ENCODE measurements at places on chromosomes 2 and 18.
A peak's percentile ranks its signal among the peaks of the same experiment; 100 is the strongest.

DNA sequence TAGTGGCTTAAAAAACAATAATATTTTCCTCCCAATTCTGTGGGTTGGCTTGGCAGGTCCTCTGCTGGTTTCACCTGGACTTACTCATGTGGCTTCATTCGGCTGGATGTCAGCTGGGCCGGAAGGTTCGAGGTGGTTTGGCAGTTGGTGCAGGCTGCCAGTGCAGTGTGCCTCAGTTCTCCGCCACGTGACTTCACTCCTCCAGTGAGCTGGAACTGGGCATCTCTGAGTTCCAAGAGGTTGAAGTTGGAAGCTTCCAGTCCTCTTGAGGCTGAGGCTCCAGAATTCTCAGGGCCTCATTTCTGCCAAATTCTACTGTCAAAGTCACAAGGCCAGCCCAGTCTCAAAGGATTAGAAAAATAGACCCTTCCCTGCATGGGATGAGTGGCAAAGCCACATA lies 83.4 kb upstream of the B3GNT7 start:
- H3K36me3 ChIP-seq = peaks cover 4% of the 10 kb centered on the region
- DNase-seq = no peak
- H3K4me1 ChIP-seq = no peaks in the 10 kb centered on the region

DNA sequence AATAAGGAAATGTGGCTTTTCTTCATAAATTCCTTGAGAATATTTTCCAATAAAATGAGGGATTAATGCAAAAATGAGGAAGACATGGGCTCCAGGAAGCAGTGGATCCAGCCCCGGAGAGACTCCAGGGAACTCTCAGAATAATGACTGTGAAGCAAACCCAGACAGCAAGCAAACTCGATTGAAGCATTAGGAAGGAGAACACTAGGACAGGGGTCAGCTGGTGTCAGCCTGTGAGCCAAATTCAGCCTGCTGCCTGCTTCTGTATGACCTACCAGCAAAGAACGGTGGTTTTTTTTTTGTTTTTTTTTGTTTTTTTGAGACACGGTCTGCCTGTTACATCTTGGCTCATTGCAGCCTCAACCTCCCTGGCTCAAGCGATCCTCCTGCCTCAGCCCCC lies 274.3 kb upstream of the FBXO11 start:
- H3K27me3 ChIP-seq = no peaks in the 10 kb centered on the region
- no peak overlapping the region for H3K4me3 ChIP-seq
- no peak for DNase-seq
- H3K36me3 ChIP-seq = no peaks in the 10 kb centered on the region

DNA sequence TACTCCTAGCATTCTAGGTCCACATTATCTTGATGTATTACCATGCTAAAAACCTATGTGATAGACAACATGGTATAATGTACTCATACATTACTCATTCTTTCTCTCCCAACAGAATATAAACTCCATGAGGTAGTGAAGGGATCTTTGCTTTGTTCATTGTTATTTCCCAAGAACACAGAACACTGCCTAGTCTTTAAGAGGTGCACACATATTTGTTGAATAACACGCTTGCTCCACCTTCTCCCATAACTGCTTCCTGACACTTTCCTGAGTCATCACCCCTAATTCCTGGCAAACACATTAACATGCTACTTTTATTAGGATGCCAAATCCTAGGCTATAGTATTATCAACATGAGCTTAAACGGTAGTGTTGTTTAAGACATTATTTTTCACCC lies 41.3 kb downstream of the REV1 start:
- no peak overlapping the region for H3K27ac ChIP-seq
- H3K4me1 ChIP-seq = peaks cover 16% of the 10 kb centered on the region
- H3K36me3 ChIP-seq = peaks cover 6% of the 10 kb centered on the region
- H3K27me3 ChIP-seq = no peaks in the 10 kb centered on the region
- H3K4me3 ChIP-seq = no peak overlapping the region

DNA sequence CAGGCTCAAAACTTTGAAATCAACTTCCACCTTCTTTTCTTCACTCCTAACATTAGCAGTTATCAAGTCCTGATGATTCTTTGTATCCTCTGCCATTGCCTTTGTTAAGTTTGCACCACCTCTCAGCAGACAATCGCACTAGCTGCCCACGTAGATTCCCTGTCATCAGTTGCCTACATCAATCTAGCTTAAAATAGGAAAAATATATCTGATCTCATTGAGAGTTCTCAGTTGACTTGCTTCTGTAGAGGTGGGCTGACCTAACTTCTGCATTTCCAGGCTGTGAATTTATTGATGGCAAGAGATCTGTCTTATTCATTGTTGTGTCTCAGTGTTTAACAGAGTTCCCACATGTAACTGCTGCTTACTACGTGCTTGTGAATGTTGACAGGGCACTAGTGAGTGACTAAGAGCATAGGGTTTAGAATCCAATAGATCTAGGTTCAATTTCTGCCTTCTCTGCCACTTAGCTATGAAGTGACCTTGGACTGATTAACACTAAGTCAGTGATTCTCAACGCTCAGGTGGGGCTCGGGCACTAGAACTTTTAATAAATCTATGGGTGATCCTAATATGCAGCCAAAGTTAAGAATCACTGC lies 3.7 kb upstream of the INSIG2 start:
- H3K27me3 ChIP-seq = no peaks in the 10 kb centered on the region
- H3K36me3 ChIP-seq = peaks cover 2% of the 10 kb centered on the region
- peaks cover 3% of the 10 kb centered on the region for H3K4me1 ChIP-seq
- no peak for DNase-seq
- H3K4me3 ChIP-seq = no peak overlapping the region
- no peak overlapping the region for H3K27ac ChIP-seq

DNA sequence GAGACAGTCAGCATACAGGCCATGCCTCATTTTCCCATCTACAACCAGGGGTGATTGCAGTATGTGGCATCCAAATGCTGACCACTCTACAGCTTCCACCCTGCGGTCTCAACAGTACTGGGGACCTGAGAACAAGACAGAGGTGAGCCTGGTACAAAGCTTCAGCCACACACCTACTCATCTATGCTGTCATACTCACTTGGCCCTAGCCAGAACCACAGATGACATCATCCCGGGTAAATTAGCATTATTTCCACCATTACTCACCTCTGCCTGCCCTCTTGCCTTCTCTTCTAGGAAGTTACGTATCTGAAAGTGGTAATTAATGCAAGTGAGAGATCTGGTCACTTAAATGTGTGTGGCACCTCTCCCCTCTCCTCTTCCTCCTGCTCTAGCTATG lies 208.2 kb upstream of the ARL4C start:
- peaks cover 16% of the 10 kb centered on the region for H3K27me3 ChIP-seq
- DNase-seq = peak; percentile 11
- H3K27ac ChIP-seq = no peak overlapping the region

DNA sequence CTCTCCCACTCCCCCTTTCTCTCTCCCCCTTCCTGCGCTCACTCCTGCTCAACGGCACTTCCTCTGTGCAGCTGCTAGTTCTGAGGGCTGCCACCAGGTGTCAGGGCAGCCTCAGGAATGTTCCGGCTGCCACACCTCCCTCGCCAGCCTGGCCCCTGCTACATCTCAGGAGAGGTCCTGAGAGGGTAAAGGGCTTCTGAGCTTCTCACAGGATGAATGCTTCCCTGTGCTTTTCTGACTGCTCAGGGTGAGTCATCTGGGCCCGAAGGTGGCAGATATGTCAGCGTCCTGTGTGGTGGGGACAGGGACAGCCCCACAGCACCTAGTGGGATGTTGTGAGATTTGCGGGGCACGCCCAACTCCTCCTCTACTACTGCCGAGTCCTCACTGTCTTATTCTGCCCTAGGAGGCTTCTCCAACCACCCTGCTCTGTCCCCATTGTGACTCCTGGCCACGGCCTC lies 49.0 kb downstream of the PLEKHB2 start:
- peak; percentile 88 for DNase-seq
- H3K4me1 ChIP-seq = peaks cover 26% of the 10 kb centered on the region
- peaks cover 5% of the 10 kb centered on the region for H3K36me3 ChIP-seq
- H3K27me3 ChIP-seq = no peaks in the 10 kb centered on the region

DNA sequence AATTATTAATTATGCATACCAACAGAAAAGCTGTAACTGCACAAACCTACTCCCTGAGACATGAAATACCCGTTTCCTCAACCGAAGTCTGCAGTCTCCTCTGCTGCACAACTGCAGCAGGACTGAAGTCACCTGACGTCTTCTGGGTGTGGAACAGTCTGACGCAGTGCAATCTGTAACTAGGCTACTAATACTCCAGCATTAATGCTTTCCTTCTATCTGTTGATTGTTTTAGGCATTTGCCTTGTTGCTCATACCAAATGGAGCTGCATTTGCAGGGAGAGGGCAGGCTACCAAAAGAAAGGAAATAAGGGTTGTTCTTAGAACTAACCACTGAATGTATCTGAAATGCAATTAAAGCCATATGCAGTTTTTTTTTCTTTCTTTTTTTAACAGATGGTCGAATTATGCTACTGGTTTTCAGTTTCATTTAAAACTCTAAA lies 40.1 kb downstream of the RTN4 start:
- H3K4me3 ChIP-seq = peak overlapping the region; percentile 78
- H3K4me1 ChIP-seq = peaks cover 64% of the 10 kb centered on the region
- peaks cover 2% of the 10 kb centered on the region for H3K36me3 ChIP-seq
- peak overlapping the region; percentile 64 for H3K27ac ChIP-seq
- DNase-seq = peak; percentile 29

GRCh38 chr2:86700690-86701089 lies 19.4 kb upstream of the RMND5A start:
- DNase-seq = no peak
- H3K27me3 ChIP-seq = no peaks in the 10 kb centered on the region
- H3K4me1 ChIP-seq = peaks cover 15% of the 10 kb centered on the region
- peaks cover 2% of the 10 kb centered on the region for H3K36me3 ChIP-seq

DNA sequence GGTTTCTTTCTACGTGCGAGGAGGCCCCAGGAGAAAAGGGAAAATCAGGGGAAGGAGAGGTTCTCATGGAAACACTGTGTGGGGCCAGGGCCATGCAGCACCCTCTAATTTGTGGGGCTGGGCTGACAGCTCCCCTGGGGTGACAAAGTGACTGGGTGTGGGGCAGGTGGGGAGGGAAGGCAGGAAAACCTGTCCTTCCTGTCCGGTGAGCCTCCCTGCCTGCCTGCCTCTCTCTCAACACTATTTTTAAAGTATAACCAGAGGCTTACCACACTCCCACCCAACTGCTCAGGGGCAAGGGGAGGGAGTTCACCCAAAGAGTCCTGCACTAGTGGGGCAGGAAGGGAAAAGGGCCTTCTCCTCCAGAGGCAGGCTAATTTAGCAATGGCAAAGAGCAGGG lies 10.5 kb upstream of the EPAS1 start:
- no peaks in the 10 kb centered on the region for H3K4me1 ChIP-seq
- DNase-seq = no peak
- H3K36me3 ChIP-seq = no peaks in the 10 kb centered on the region
- H3K27me3 ChIP-seq = peaks cover 4% of the 10 kb centered on the region
- H3K4me3 ChIP-seq = no peak overlapping the region

- no peaks in the 10 kb centered on the region for H3K4me1 ChIP-seq
- no peak overlapping the region for H3K27ac ChIP-seq
- no peak for DNase-seq
- no peak overlapping the region for H3K4me3 ChIP-seq
Observed at GRCh38 chr2:1791685-1792435, 47.5 kb upstream of the PXDN start.

GRCh38 chr2:101361121-101361520 lies 26.2 kb downstream of the CREG2 start:
- no peak overlapping the region for H3K27ac ChIP-seq
- DNase-seq = no peak
- peaks cover 3% of the 10 kb centered on the region for H3K27me3 ChIP-seq
- H3K36me3 ChIP-seq = no peaks in the 10 kb centered on the region
- H3K4me3 ChIP-seq = no peak overlapping the region

DNA sequence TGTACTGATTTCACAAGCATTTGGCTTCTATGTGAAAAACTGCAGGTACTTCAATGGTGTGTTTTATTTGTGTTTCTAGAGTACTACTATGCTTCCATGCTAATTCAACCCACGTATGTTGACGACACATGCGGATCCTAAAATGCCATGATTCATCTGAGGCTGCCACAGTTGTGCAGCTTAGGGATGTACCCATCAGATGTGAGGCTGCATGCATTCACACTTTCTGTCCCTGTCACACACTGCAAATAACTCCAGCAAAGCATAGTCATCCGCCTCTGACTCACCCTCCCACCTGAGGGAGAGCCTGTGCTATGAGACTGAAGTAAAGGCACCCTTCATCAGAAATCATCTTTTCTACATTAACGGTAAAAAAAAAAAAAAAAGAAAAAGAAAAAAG lies 22.1 kb upstream of the SERTAD2 start:
- peak; percentile 76 for DNase-seq
- peaks cover 2% of the 10 kb centered on the region for H3K36me3 ChIP-seq
- no peaks in the 10 kb centered on the region for H3K27me3 ChIP-seq
- H3K4me3 ChIP-seq = no peak overlapping the region
- peaks cover 47% of the 10 kb centered on the region for H3K4me1 ChIP-seq

- no peak overlapping the region for H3K27ac ChIP-seq
- no peaks in the 10 kb centered on the region for H3K27me3 ChIP-seq
- H3K36me3 ChIP-seq = no peaks in the 10 kb centered on the region
- H3K4me3 ChIP-seq = no peak overlapping the region
Observed at GRCh38 chr2:100394111-100394641, 23.3 kb downstream of the CHST10 start.

- H3K4me1 ChIP-seq = peaks cover 70% of the 10 kb centered on the region
- peaks cover 76% of the 10 kb centered on the region for H3K36me3 ChIP-seq
- peak overlapping the region; percentile 61 for H3K27ac ChIP-seq
Observed at GRCh38 chr2:37645362-37645761, 26.1 kb downstream of the CDC42EP3 start.

- H3K4me1 ChIP-seq = peaks cover 3% of the 10 kb centered on the region
- no peak overlapping the region for H3K27ac ChIP-seq
- no peak overlapping the region for H3K4me3 ChIP-seq
- no peaks in the 10 kb centered on the region for H3K27me3 ChIP-seq
- no peaks in the 10 kb centered on the region for H3K36me3 ChIP-seq
Observed at GRCh38 chr18:73688851-73689711, 458.6 kb downstream of the FBXO15 start.

DNA sequence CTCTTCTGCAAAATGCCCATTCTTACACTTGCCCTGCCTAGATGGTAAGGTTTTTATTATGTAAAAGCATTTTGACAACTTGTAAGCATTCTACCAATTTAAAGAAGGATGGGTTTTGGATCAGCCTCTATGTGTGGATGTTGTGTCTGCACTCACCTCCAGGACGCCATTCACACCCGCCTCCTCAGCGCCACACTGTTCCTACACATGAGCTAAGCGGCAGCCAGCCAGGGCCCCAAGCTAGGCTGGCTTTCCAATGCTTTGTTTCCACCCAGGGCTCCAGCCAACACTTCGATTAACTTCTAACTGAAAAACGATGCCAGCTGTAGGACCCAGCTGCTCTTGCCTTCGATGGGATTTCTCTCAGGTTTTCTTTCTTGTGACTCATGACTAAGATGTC lies 73.3 kb upstream of the FZD7 start:
- H3K27me3 ChIP-seq = peaks cover 6% of the 10 kb centered on the region
- DNase-seq = no peak
- H3K4me1 ChIP-seq = no peaks in the 10 kb centered on the region
- H3K27ac ChIP-seq = no peak overlapping the region
- H3K36me3 ChIP-seq = no peaks in the 10 kb centered on the region

DNA sequence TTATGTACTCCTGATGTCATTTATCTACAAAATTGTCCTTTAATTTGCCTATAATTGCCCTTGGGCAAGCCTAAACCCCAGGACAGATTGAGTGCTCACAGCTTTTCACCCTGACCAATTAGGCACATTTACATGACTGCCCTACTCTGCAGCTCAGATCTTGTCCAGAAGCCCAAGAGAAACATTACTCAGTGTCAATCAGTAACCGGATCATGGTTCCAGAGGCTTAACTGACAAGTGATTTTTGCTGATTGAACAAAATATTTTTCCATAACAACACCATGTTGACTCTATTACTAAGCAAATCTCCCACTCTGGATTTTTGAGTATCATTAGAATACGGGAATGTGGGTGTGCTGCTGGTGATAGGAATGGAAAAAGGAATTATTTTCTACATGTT lies 465.4 kb upstream of the TNP1 start:
- DNase-seq = no peak
- no peak overlapping the region for H3K27ac ChIP-seq
- H3K36me3 ChIP-seq = peaks cover 16% of the 10 kb centered on the region

All from activated naive CD8-positive, alpha-beta T cell treated with anti-CD3 and anti-CD28 coated beads for 36 hours (primary cell).